NCI-H510A (cell line): ENCODE measurements at places on chromosomes 6 and 20.

- DNase-seq: no peak
These were observed 93.3 kb downstream of the SNX5 start for GRCh38 chr20:17875106-17875980.

GRCh38 chr6:18047406-18047805 lies 60.0 kb upstream of the KIF13A start:
- no peak for DNase-seq

GRCh38 chr20:23125625-23126191 lies 39.6 kb upstream of the CD93 start:
- no peak for DNase-seq

DNA sequence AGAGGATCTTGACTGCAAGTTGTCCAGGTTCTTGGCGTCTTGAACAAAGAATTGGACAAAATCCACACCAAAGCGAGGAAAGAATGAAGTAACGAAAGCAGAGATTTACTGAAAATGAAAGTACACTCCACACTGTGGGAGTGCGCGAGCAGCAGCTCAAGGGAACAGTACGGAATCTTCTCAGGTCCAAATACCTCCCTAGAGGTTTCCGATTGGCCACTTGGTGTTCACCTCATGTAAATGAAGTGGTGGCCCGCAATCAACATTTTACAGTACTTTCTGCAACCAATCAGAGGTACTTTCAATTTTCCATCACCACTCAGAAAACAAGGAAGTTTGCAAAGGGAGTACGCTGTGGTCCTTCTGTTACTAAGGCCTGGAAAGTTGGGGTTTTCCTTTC lies 122.4 kb downstream of the PTPRK start:
- no peak for DNase-seq

DNA sequence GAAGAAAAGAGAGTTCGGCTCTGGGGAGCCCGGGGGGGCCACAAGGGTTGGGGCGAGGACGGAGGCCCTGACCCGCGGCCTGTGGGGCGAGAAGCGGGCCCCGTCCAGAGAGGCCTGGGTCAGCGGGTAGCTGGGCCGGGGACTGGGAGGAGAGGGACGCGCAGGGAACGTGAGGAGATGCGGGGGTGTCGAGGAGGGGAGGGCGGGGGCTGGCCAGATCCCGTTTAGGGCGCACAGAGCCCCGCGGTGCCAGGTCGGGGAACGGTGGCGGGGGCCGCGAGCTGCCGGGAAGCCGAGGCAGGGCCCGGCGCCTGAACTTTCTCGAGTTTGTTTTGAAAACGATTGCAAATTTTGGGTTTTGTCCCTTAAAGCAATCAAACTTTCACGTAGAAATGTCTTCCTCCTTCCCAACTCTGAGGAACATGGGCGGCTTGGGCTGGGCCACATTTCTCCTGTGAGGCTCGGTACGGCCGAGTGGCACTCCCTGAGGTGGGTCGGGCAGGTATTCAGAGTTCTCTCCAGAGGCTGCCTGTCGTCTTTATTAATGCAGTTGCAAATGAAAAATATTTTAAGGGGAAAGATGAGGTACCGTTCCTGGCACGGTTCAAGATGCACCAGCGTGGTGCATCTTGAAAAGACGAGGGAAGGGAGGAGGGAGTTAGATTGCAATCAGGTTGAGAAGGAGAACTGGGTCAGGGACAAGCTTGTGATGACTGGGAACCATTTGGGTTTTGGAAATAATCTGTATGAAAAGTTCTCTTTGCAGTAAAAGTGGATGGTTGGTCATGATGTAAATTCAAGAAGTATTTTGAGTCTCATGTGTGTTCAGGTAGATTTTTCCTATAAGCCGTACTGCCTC lies 972 bp downstream of the RNF8 start:
- peak; percentile 12 for DNase-seq

GRCh38 chr20:33554914-33555420 lies 65.1 kb downstream of the CBFA2T2 start:
- peak; percentile 83 for DNase-seq

DNA sequence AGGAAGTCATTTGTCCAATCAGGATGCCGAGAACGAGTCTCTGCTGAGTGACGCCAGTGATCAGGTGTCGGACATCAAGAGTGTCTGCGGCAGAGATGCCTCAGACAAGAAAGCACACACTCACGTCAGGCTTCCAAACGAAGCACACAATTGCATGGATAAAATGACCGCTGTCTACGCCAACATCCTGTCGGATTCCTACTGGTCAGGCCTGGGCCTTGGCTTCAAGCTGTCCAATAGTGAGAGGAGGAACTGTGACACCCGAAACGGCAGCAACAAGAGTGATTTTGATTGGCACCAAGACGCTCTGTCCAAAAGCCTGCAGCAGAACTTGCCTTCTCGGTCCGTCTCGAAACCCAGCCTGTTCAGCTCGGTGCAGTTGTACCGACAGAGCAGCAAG lies 281.5 kb downstream of the TSHZ2 start:
- no peak for DNase-seq

DNA sequence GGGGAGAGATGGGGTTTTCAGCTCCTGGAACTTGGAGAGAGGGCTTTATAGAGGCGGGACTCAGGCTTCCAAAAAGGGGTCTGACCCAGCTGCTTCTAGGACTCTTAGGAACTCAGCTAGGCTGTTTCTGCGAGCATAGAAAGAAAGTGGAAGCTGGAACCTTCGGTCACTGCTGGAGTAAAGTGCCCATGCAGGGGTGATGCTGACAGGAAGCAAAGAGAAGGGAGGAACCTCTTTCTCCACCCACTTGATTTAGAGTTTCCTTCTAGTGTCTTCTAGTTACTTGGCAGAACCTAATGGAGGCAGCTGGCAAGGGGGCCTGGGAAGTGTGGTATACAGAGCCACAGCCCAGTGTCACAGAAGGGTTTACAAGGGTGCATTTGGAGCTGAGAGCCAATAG lies 283.6 kb downstream of the QKI start:
- no peak for DNase-seq

DNA sequence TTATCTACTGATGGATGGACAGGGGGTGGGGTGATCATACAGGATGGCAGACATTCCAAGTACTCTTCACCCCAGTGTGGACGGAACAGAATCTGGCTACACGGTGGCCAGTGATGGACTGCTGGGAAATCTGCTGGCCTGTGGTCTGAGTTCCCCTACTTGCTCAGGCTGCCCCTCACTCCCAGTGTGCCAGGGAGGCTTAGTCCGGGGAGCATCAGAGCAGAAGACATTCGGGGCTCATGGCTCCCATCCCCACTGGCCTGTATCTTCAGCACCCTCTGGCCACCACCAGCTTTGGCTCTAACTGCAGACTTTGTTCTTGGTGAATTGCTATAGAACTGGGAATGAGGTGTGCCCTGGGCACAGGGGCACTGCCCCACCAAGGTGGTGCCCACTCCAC lies 15.3 kb downstream of the TLDC2 start:
- no peak for DNase-seq

- peak; percentile 30 for DNase-seq
These were observed at the start of gene SNAP91 for GRCh38 chr6:83708970-83709747. Gene SNAP91 (minus strand): TSS chr6:83709101. CDS start chr6:83707927, 1,174 bp downstream.

DNA sequence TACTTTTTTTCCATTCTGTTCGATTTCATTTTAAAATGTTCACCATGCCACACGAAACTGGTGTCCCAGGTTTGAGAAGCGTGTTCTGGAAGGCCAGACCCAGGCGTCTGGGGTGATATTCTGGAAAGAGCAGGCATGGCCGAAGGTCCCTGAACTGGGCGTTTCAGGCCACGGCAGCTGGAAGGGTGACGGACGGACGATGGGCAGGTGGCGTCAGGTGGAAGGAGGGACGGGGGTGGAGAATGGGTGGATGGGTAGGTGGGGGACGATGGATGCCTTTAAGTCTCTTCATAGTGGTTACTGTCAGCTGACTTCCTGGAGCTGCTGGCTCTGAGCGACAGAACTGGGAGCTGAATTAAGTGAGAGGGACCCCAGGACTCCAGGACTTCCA lies 44.6 kb downstream of the CDH4 start:
- DNase-seq: no peak

DNA sequence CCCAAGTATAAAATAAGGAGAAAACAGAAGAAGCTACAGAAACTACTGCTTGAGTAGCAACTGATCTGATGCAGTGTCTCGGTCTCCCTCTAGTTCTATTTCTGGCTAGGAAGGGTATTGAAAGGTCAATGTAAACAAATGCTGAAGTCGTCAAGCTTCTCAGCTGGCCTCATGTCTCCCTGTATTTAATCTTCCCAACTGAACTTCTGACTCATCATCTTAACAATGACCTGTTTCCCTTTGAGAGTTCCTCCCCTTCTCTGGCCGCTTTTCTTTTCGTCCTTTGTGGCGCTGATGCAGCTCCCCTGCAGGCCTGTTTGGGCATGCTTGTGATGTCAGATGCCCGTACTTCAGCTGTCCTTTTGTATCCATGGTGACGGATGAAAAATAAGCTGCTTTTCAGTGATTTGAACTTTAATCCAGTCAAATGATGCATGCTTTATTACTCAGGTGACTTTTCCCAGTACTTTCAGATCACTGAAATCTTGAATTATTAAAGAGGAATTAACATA lies 7.8 kb upstream of the LCA5 start:
- peak; percentile 77 for DNase-seq

DNA sequence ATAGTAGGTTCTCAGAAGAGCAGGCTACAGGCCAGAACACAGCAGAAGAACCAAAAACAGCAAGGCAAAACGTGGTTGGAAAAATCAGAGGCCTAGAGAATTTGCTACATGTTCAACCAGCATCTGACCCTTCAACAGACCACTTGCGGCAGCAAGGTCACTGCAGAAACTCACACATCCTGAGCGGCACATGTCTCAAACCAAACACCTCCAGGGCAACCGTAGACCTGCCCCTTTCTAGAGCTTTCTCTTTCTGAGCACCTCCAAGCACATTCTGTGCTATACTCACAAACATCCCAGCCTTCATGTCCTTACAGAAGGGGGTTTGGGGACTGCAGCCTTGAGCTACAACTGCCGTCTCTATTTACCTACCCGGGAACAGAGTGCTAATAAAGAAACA lies 52.6 kb downstream of the GFOD1 start:
- no peak for DNase-seq

GRCh38 chr20:34240693-34241615 lies at the start of gene ASIP:
Gene ASIP (plus strand): TSS chr20:34241423. CDS start chr20:34260375, 18,952 bp downstream.
- no peak for DNase-seq

- no peak for DNase-seq
These were observed 20.5 kb upstream of the GJA10 start for GRCh38 chr6:89873721-89874120.
